Stimulated activated CD4-positive, alpha-beta T cell treated with anti-CD3 and anti-CD28 coated beads, Interleukin-15, amount 100 ng/mL, for 1 hour (primary cell): ENCODE measurements at places on chromosomes 4 and X.

GRCh38 chr4:7564242-7564641 lies 129.5 kb upstream of the PSAPL1 start:
- no peak for DNase-seq

DNA sequence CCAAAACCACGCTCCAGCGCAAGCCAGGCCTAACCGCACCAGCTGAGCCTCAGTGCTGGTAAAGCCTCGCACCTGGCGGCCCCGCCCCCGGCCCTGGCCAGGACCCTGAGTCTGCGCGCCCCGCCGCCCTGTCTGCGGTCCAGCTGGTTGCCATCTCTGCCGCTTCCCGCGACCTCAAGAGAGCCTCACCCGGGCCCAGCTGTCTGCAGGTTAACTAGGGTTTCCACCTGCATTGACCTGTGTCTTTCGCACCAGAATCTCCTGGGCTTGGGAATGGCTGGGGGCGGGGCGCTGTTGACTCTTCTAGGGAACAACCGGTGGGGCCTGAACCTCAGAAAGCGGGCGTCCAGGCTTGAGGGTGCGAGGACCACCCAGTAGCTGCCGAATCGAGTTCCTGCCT lies 207.7 kb upstream of the PRPS2 start:
- no peak for DNase-seq

GRCh38 chrX:69178592-69178991 lies 13.3 kb upstream of the PJA1 start:
- no peak for DNase-seq

- DNase-seq, result no peak
Observed at GRCh38 chr4:145480257-145480656, 1.4 kb upstream of the SMAD1 start.

GRCh38 chr4:52201715-52202114 lies 150.6 kb downstream of the SPATA18 start:
- DNase-seq, result no peak

- no peak for DNase-seq
Observed at GRCh38 chrX:23884427-23885024, 23.2 kb downstream of the APOO start.
